ENCODE measurements at places on chromosomes 11 and 22.

DNA sequence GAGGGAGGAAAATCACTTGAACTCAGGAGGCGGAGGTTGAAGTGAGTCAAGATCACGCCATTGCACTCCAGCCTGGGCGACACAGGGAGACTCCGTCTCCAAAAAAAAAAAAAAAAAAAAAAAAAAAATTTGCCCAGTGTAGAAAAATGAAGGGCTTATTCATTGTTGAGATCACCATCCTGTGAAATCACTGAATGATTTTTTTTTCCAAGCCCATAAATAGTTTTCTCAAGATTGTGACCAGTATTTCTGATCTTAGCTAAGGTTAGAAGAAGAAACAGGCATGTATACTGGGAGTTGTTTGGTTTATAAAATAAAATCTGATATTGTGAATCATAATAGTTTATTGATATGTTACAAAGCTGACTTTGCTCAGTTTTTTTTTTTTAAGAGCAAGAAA, 269.4 kb downstream of the CADM1 start:
- no peak for DNase-seq

- DNase-seq, result no peak
Measured at GRCh38 chr11:131889146-131889577, 518.7 kb downstream of the NTM start.

DNA sequence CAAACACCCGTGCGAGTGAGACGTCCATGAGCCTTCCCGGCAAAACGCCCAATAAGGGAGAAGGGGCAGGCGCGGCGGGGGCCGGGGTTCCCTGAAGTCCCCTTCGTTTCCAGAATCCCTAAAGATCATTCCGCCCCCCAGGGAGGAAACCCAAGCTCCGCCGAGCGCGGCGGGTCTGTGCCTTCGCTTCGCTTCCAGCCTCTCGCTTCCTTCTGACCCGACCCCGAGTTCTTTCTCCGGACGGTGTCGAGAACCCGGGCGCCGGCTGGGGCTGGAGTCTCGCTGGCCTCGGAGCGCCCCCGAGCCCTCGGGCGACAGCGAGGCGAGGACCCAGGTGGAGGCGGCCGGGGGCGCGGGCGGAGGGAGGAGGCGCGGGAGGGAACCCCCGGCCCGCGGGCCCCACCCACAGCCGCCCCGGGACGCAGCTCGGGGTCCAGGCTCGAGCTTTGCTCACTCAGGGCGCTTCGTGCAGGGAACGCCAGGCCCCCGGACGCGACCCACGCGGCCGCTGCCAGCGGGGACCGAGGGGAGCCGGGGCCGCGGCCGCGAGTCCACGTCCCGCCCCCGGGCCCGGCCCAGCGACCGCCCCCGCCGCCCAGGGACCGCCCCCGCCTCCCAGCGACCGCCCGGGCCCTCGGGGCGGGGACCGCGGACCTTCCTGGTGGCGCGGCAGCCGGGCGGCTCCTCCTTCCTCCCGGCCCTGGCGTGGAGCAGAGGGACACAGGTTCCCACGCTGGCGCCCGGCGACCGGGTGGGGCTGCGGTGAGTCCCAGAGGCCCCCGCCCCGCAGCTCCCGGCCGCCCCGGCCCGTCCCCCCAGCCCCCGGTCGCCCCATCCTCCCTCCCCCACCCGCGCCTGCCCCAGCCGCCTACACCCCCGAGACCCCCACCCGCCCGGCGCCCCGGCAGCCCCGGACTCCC, at the start of gene PGGHG:
Gene PGGHG, plus strand, starts transcription at position 649 of the 920 bp plus-strand sequence. CDS start 691 bp downstream, outside the sequence.
- no peak for DNase-seq

DNA sequence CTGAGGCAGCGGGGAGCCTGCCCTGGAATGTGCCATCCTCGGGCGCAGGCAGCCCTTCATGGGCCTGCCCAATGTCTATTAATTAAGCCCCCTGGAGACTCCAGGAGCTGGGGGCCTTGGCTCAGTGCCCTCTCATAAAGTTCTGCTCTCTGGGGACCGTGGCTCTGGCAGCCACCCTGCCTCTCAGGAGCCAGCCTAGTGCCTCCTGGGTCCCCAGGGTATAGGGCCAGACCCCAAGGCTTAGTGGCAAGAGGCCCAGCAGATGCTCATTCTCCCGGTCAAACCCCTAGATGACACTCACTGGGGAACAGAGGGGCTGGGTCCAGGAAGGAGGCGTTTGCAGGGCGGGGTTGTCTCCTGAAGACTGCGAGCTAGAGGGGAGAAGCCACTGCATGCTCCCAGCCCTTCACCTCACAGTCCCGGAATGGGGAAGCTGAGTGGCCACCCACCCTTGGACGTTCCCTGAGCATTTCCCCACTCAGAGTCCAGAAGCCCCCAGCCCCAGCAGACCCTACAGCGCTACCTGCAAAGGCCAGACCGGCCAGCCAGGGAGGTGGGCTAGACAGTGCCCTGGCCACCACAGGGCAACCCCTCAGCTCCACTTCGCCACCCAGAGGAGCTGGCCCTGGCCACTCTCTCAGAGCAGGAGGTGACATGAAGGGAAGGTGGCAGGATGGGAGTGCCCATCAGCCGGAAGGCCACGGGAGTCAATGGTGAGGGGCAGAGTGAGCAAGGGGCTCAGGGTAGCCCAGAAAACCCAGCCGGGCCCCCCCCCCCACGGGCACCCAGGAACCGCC, 83.0 kb downstream of the CDKN1C start:
- DNase-seq, result no peak

DNA sequence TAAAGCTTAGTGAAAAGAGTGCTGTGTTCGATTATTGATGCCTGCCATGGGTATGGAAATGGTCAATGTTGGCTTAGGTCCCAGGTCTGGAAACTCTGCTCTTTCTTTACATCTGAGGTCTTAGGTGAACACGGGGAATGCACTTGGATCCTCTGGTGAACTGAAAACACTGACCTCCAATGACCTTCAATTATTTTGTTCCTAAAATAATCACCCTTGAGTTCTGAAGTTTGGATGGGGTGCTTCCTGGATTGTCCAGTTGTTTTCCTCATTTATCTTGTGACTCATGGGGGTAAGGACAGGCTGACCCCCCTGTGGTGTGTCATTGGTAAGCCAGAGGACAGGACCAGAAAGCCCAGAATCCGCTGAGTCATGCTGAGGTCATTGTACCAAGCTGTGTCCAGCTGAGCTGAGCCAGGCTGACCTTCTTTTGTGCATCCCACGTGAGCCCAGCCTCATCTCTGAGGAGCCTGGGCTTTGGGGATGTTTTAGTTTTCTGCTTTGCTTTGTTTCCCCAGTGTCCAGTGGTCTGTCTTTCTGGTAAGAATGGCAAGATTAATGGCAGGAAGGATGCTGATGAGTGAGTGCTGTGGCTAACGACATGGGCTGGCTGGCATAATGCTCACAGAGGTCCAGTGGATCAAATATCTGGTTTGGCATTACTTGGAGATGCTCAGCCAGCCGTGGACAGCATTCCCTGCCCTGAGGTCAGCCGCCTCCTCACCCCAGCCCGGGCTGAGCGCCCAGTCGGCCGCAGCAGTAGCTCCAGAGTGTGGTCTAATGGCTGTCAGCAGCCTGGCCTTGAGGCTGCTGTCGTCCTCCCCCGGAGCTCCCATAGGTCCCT, 35.6 kb downstream of the AMPD3 start:
- no peak for DNase-seq

- no peak for DNase-seq
Measured at GRCh38 chr11:78935398-78936068, 360.9 kb upstream of the NARS2 start.

DNA sequence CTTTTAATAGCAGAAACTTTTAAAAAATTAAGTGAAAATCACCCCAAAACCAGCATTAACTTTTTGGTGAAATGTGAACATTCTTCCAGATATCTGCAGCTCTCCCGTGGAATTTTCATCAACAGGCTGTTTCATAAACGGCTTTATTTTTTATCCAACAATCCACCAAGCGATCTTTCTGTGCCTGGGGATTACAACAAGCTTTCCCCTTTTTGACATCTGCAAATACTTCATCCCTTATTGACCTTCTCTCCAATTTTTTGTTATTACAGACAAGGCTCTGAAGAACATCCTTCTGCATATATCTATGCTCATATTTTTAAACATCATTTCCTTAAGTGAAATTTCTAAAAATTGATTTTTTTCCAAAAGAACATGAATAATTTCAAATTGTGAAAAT, 5.8 kb upstream of the SERPINH1 start:
- no peak for DNase-seq

- DNase-seq, result no peak
Measured at GRCh38 chr11:11717064-11717725, 95.4 kb upstream of the GALNT18 start.

GRCh38 chr11:20032577-20033260, 127.6 kb downstream of the DBX1 start:
- DNase-seq, result no peak

GRCh38 chr11:131681920-131682319, 311.5 kb downstream of the NTM start:
- DNase-seq, result no peak

DNA sequence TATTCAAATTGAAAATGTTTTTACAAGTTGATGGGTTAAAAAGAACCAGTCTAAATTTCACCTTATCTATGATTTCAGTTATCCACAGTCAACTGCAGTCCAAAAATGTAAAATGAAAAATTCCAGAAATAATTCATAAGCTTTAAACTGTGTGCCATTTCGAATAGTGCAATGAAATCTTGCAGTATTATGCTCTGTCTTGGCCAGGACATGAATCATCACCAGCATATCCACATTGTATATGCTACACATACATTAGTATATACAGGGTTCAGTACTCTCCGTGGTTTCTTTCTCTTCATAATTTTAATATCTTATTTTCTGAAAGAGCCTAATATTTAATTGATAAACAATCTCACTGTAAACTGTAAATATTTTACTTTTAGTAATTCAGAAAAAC, 45.9 kb downstream of the ARHGAP32 start:
- no peak for DNase-seq

- DNase-seq, result no peak
Measured at GRCh38 chr11:47928426-47928825, 51.9 kb upstream of the PTPRJ start.

GRCh38 chr11:116129456-116129855, 625.2 kb upstream of the CADM1 start:
- no peak for DNase-seq

- DNase-seq, result no peak
Measured at GRCh38 chr11:126318574-126319373, 14.9 kb downstream of the DCPS start.

DNA sequence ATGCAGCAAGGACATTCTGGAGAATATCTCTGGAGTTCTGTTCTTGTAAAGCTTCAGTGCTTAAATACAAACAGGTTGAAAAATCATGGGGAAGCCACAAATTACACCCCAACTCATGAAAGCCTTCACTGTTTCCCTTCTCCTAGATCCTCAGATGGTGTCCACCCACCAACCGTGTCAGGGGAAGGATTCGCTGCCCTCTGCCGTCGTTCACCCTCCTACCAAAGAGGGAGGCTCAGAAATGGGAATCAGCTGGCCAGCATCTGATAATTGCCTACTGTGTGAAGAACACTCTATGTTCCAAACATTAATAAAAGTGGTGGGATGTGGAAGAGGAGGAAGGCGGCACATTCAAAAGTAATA, 7.4 kb upstream of the HEPACAM start:
- no peak for DNase-seq

GRCh38 chr11:69366591-69366990, 72.6 kb downstream of the MYEOV start:
- no peak for DNase-seq

DNA sequence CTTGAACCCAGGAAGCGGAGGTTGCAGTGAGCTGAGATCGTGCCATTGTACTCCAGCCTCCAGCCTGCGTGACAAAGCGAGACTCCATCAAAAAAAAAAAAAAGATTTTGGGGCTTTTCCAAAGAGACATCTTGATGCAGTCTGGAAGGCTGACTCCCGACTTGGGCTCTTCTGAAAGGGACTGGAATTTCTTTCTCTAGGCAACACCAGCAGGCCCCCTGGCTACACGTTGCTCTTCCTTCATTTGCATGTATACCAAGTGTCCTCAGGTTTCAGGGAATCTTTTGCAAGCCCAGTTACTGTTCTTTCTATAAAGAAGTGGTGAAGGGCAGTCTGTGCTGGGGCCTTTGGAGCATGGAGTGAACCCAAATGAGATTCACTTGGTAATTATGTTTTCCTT, 211.0 kb downstream of the GRIK4 start:
- no peak for DNase-seq

DNA sequence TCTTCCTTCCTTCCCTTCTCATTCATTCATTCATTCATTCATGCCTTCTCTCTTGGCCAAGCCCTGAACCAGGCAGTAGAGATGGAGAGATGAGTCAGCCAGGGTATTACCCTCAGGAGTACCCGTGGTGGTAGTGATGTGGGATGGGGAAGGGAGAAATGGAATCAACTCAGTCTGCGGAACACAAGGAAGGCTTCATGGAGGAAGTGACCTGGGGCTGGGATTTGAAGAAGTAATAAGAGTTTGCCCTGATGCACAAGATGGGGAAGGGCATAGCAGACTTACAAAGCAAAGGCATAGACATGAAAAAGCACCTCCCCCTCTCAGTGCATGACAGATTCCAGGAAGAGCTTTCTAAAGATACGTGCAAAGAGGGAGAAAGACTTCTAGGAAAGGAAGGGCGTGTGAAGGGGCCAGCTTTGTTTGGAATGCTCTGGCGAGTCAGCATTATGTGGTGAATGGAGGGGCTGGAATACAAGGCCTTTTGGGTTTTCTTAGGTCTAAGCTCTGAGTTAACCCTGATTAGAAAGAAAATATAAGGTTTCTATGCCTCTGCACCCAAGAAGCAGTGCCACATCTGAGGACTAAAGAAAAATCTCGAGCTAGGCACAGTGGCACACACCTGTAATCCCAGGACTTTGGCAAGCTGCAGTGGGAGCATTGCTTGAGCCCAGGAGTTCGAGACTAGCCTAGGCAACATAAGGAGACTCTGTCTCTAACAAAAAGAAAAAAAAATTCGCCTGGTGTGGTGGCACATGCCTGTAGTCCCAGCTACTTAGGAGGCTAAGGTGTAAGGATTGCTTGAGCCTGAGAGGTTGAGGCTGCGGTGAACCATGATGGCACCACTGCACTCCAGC, 36.4 kb upstream of the ACER3 start:
- no peak for DNase-seq

DNA sequence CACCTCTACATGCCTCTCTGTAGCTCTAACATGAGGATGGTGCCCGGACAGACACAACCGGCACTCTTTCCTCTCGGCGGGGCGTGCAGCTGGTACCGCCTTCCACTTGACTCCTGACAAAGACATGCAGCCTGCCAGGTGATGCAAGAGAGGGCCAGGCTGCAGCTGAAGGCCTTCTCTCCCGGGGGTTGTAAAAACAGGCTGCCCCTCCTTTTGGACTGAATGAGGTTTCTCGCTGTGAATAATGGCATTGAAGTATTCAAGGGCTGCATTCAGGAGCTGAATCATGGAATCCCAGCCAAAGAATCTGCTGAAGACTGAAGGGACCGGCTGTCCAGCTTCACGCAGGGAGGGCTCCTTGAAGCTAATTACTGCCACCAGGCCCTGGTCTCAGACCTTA, 110.9 kb downstream of the GALNT18 start:
- no peak for DNase-seq

DNA sequence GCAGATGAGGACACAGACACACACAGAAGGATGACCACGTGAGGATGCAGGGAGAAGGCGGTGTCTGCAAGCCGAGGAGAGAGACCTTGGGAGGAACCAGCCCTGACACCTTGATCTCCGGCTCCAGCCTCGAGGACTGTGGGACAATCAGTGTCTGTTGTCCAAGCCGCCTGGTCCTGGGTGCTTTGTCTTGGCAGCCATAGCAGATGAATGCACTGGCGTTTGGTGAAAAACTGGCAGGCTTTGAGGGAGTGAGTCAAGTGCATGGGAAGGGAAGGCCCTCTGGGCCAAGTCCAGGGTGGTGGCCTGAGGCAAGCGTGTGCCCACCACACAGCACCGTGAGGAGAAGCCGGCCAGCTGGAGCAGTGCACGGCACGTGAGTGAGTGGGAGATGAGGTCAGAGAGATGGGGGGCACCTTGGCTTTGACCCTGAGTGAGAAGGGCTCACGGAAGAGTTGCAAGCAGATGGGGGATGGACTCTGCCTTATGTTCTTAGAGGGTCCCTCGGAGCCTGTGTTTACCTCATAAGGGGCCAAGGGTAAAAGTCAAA, 12.4 kb upstream of the BRSK2 start:
- DNase-seq, result no peak
